ENCODE measurements at places on chromosomes 5 and 9.

DNA sequence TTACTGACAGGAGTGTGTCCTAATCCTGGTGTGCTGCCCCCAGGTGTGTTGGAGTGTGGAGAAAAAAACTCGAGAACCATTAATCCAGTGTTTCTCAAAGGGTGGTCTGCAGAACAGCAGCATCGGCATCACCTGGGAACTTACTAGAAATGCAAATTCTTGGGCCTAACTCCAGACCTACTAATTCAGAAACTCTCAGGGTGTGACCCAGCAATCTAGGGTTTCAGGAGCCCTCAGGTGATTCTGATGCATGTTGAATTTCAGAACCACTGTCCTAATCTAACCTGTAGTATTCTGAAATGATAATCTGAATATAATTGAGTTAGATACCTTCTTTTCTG, 30.0 kb upstream of the IL6ST start:
- DNase-seq: no peak

- no peak for DNase-seq
These were observed 152.8 kb upstream of the PAPPA start for GRCh38 chr9:116000748-116001329.

GRCh38 chr5:76811214-76811613, 7.6 kb upstream of the F2RL1 start:
- DNase-seq: no peak

DNA sequence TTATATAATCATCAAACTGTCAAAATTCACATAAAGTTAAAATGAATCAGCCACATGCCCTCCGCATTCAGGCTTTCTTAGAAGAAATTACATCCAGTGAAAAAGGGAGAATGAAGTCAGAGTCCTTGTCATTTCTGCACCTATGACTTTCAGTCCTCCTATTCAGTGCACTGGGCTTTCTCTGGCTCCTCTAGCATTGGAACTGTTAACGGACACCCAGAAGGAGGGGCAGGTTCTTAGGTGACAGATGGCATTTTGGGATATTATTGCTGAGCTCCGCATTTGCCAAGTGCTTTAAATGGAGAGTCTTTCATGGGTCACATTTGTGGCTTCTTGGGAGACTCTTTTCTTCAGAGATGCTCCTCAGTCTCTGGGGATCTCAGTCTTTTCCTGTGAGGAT, 40.0 kb downstream of the ADAMTS19 start:
- DNase-seq: no peak

- DNase-seq: no peak
These were observed 118.8 kb upstream of the RPS23 start for GRCh38 chr5:82396871-82397514.

- DNase-seq: no peak
These were observed 296.6 kb upstream of the DAB2 start for GRCh38 chr5:39721394-39721793.

DNA sequence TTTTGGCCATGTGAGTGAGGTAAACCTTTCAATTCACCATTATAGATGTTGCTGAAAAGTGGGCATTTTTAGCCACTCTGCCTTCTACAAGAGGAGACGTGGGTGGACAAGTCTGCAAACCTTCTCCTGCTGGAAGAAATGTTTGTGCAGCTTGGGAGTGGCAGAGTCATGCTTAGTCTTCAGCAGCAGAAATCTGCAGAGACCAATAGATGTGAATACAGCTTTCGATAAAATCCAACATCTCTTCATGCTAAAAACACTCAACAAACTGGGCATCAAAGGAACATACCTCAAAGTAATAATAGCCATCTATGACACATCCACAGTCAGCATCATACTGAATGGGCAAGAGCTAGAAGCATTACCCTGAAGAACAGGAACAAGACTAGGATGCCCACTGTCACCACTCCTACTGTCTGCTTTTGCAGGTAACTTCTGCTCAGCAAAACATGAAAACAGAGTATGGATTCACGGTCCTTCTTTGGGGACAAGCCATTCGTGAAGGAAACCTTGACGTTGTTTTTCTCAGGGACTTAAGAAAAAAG, 91.3 kb downstream of the RALGPS1 start:
- no peak for DNase-seq

- DNase-seq: no peak
These were observed 155.7 kb downstream of the FBXL7 start for GRCh38 chr5:15655683-15656082.

DNA sequence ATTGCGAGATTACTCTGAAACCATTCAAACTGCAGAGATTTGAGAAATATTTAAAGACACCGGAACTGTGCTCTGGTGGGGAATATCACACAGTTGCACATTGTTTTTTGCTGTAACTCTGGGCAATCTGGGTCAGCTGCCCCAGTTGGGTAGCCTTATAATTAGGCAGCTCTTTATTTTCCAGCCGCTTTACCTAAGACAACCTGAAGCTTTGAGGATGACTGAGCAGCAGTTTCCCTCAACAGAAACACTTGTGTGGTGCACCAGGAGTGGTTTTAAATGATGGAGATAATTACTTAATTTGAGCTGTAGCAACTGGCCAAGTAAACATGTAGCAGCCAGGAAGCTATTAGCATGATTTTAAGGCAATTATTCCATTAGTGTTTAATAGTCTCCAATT, 2.9 kb downstream of the PLCXD3 start:
- DNase-seq: peak; percentile 58

DNA sequence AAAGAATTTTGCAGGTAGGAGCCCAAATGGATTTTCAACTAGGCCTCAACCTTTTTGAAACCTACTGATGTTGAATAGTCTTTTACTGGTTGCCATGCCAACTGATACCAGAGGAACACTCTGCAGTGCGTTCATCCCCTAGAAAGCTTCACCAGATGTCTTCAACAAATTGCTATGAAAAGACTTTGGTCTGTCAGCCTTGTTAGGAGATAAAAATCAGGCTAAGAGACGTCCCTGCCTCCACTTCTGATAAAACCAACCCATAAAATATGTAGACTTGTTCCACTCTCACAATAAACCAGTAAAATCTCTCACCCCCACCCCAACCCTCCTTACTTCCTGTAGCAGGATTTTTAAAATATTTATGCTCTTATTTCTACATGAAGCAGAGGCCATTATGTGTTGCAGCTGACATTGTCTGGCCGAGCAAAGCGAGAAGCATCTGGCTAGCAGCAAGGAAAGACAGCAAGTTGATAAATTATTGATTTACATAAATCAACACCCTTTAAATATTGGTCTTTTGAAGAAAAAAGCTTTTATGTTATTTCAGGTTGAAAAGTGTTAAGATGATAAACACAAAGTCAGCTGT, 428.7 kb downstream of the ISL1 start:
- DNase-seq: no peak

GRCh38 chr9:131593091-131593820, 47.9 kb downstream of the PRRT1B start:
- no peak for DNase-seq

- no peak for DNase-seq
These were observed 10.9 kb downstream of the QRFP start for GRCh38 chr9:130885484-130886375.

- DNase-seq: no peak
These were observed 102.6 kb upstream of the COL5A1 start for GRCh38 chr9:134538856-134539566.

DNA sequence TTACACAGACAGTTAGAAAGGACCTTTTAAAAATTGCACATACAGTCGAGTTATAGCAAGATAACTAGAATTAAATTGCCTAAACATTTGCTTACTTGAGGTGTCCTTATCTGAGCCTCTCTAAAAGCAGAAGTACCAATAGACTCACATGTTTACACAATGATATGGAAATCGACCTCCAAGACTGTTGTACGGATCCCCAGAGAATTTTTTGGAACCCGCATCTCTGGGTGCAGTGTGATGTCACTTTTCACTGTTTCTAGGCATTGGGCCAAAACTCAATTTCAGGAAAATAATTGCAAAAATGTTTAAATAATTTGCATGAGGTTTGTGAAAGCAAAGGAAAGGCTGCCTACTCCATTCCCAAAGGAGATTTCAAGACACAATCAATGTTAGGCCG, 63.1 kb upstream of the ATG10 start:
- no peak for DNase-seq

GRCh38 chr5:776862-777711, 7.4 kb downstream of the ZDHHC11B start:
- no peak for DNase-seq

DNA sequence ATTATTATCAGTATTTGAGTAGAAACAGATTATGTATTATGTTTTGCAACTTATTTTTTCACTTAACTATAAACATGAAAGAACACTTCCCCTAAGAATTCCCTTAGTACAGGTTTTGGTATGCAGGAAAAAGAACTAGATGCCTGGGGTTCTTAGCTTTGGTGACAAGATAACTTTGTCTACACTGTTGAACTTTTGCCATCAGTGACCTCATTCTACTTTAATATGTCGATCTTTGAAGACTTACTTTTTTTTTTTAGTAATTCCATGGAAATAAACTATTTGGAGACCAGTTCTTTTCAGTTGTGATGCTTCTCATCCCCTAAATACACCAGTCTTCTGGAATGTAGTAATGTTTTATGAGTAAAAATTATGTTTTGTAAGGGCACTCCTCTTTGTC, 34.3 kb downstream of the ZNF462 start:
- no peak for DNase-seq

GRCh38 chr5:107799306-107799705, 128.6 kb upstream of the EFNA5 start:
- no peak for DNase-seq
